ENCODE measurements at places on chromosomes 1 and 21.

- peak; percentile 20 for DNase-seq
These were observed 133.8 kb upstream of the KIAA1614 start for GRCh38 chr1:180778782-180779398.

GRCh38 chr21:14995695-14996490 is 68.9 kb downstream of the NRIP1 start:
- no peak for DNase-seq

- no peak for DNase-seq
These were observed 44.1 kb upstream of the TINAGL1 start for GRCh38 chr1:31532173-31532572.

DNA sequence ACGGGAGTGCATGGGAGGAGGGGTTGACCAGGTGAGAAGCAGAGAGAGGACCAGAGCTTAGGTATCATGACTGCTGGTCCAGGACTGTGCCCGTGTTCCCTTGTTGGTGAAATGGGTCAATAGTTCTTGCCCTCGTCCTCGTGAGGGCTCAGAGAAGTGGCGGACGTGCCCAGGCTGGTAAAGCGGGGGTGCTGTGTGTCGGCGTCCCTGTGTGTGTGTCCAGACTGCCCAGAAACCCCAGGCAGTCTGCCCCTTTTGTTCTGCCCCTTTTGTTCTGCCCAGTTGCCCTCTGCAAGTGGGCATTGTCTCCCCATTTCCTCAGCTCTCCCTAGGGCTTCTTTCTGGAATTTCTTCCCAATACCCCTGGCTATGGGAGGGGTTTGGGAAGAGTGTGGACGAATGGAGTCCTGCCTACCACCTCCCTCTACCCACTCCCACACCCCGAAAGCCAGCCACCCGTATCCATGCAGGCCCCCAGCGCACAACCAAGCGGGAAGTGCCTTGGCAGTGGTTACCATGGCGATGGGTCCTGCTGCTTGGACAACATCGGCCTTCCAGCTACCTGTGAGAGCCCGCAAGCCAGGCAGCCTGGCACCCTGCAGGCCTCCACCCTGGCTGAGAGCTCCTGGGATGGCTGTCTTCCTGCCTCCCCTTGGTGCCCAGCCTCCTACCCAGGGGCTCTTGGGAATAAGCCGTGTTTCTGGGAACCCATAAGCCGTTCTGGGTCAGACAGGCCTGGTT is 34.7 kb downstream of the ACOT11 start:
- DNase-seq, result no peak

- no peak for DNase-seq
These were observed 45.0 kb downstream of the UBASH3A start for GRCh38 chr21:42448686-42449085.

- DNase-seq, result no peak
These were observed 7.0 kb upstream of the CCT8 start for GRCh38 chr21:29080454-29080941.

DNA sequence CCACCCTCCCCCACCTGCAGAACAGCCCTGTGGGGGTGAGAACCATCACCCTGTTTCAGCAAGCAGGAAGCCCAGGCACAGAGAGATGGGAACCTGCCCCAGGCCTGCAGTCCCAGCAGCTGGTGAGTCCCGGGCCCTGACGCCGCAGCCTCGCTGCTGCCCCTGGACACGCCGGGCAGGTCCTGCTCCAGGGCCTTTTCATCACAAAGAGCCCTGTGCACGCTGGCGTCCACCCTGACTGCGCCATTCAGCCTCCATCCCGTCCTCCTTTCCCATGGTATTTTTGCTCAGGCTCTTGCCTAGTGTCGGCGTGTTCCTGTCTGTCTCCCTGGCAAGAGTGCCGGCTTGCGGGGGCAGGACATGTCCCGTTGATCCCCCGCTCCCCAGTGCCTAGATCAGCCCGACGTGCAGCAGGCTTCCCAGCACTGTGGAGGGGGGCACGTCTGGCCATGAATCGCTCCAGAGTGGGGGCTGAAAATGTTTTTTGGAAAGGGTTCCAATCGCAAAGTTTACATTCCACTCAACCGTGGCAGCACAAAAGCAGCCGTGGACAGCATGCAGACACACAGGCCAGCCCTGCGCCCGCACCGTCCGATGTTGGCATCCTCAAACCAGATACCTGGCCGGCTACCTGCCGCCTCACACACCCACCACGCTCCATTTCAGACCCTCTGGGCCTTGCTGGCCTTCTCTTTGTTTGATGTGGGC is 6.3 kb upstream of the TTC34 start:
- no peak for DNase-seq

DNA sequence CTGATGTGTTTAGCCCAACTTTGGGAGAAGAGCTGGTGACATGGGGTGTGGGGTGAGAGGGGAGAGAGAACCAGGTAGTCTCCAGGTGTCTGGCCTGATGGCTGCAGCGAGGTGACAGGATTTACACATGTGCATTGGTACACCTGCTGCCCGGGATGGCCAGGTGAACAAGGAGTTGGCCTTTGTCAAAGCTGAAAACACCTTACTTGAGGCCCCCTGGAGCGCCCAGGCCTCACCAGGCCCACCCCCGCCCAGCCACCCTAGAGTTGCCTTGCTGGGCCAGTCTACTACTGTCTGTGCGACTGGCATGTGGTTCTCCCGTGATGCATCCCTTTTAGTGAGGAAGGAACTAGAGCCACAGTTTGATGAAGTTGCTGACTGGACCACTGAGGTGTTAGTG is 90.5 kb downstream of the ADARB1 start:
- DNase-seq, result no peak

DNA sequence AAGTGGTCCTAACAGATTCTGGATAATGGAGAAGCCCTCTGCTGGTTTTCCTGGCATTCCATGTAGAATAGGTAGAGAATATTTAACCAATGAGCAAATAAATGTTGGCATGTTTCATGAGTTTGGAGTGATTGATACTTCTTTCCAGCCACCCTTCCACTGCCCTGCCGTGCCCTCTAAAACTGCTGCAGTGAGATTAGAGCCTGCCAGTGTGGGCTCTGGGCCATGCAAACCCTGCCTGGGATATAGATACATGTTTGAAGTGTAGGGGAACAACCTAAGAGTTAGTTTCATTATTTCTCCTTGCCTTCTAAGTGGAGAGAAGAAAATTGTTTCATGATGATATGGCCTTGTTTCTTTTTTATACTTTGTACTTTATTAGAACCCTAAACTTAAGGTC is 10.4 kb downstream of the UBE2Q1 start:
- DNase-seq, result no peak

DNA sequence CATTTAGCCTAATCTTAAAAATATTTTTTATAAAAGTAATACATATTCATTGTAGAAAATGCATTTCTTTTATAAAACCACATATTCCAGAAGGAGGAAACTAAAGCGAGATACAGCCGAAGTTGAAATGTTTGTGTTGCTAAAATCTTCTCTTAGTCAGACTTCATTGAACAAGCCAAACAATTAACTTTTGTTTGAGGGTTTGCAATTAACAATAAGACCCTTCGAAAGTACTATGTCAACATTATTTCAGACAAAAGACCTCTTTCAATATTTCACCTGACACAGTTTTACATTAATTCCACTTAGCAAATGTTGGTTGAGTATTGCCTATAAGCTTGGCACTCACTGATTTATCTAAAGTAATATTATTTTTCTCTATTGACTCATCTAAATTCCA is 354.0 kb upstream of the ADAMTS5 start:
- no peak for DNase-seq

DNA sequence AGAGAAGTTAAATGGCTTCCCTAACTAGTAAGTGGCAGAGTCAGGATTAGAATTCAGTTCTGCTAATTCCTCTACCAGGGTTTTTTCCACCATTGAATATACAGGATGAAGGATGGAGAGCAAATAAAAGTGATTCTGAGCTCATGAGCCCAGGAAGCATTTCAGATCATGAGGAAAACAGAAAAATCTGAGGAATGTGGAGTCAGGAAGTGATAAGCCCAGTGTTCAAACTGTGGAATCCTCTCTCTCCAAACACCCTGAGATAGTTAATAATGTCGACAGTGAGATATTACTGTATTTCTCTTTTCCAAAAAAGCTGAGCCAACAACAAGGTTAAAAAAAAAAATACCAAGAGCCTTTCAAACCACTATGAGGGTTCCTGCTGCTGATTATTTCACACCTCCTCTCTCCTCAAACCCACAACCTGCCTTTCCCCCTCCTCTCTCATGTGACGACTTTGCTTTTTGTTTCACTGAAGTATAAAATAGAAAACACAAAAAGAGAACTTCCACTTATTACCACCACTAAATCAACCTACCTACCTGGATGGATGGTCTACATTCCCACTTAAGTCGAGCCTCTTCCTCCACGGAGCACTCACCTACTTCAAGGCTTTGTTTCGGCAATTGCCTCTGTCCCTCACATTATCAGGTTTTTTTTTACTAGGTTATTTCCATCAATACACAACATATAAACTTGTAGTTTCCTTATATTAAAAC is 8.9 kb downstream of the SLAMF1 start:
- DNase-seq, result peak; percentile 57

DNA sequence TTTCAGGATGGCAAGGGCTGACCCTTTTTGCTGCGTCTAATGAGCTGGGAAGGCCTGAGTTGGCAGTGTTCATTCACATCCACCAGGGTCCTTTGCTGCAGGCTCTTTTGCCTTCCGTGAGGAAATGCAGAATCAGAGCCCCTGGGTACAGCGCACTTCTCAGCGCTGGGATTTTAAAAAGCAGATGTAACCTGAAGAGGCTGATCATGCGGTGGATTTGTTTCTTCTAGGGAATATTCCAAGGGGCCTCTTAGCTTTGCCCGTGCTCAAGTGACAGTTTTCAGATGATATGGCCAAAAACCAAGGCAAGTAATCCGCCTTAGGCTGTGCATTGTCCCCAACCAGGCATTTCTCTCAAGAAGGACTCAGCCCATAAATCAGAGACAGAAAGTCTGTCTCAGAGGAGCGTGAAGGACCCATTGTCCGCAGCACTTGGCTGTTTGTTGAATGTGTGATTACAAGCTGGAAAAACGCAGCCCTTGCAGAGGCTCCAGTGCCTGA is 237.6 kb downstream of the PTPRC start:
- no peak for DNase-seq

GRCh38 chr1:151259351-151259750 is 4.8 kb downstream of the PSMD4 start:
- DNase-seq, result no peak

DNA sequence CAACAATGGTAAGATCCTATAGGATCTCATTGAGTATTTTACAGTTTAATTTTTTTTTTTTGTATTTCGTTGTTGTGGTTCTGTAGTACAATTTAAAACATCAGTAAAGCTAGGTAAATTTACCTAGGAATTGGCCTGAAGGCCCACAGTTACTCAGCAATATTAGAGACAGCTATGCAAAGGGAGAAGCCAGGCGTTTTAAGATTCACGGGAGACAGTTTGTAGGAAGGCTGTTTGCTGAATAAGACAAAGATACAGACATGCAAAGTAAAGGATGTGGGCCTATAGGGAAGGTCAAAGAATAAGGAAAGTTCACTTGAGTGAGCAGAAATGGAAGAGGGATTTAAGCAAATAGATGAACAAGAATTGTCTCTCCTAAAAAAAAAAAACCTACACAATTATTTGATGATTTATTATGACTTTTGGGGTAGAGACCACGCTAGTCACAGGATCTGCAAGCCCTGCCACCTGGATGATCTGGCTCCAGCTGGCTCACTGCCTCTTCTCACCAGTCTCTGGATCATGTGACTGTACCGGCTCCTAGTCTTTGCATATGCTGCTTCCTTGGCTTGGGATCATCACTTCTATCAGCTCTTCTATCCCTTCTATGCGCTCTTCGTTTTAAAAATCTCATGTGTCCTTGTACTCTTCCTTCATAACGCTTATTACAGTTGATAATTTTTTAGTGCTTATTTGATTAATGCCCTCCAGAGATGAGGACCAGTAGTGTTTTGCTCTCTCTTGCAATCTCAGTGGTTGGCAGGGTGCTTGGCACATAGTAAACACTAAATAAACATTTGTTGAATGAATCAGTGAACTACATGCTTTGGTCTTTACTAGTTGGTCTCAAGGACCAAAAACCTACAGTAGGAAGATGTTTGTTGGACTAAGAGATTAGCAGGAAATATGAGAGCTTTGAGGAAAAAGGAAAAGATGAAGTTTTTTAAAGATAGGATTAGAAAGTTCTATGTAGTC is 14.1 kb downstream of the DYRK1A start:
- no peak for DNase-seq

GRCh38 chr1:42422737-42423136 is 33.1 kb downstream of the ZMYND12 start:
- DNase-seq, result no peak

DNA sequence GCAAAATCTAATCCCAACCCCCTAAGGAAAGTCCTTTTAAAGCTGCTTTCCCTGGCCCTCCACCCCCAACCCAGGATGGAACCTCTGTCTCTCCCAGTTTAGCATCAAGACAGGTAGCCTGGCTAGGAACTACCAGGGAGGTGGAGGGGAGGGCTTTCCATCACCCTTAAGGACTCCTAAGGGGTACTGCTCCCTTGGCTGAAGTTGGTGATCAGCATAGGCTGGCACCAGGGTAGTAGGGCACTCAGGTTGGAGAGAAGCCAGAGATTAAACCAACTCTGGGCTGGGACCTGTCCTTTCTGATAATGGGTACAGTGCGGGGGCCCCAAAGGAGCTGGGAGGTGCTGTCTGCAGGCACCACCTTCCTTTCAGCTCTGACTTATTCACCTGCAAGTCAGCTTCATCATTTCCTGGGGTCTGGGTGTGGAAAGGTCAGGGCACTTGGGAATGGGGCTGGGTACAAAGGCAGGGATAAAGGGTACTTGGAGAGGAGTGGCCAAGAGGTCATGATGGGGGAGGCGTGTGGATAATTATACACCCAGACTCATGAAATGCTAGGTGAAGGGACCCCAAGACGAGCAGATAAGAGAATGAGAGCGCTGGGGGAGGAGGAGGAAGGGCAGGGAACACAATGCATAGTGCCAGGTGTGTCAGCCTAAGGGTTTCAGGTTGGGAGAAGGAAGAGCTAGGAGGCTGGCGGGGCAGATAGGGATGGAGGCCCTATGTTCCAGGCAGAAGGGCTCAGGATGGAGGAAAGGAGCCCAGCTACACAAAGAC is 1.2 kb downstream of the ARHGEF2 start:
- peak; percentile 25 for DNase-seq

GRCh38 chr21:26441149-26441548 is 131.9 kb downstream of the CYYR1 start:
- DNase-seq, result no peak

GRCh38 chr1:163870666-163871065 is 548.9 kb downstream of the NUF2 start:
- DNase-seq, result no peak
